ENCODE measurements at places on chromosomes 2 and 18.

- no peak for ATAC-seq
Observed at GRCh38 chr2:13539296-13539695, 822.6 kb downstream of the TRIB2 start.

- ATAC-seq, result no peak
Observed at GRCh38 chr18:37249171-37249886, 316.3 kb downstream of the CELF4 start.

GRCh38 chr18:45976566-45976965 is 9.4 kb upstream of the EPG5 start:
- no peak for ATAC-seq

- no peak for ATAC-seq
Observed at GRCh38 chr18:79600141-79600540, 79.5 kb upstream of the CTDP1 start.

DNA sequence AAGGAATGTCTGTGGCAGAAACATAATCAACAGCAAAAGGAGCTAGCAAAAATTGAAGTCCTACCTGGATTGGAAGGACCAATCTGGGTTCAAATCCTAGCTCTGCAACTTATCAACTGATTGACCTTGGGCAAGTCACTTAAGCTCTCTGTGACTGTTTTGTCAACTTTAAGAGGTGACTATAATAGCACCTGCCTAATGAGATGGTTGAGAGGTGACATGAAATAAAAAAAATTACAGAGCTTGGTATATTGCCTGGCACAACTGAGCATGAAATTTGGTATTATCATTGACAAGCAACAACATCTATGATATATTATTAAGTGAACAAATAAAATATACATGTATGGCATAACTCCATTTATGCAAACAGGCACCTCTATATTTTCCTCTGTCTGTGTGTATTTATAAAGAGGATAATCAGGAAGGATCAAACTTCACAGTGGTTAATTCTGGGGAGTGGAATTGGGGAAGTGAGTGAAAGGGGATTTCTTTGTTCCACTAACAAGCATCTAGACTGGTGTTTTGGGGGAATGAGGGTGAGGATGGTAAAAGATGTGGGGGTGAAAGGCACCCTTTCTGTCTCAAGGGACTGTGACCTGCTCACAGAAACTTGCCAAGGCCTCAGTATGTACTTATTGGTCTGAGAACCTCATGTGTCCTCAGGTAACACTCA is 132.8 kb upstream of the SERTAD2 start:
- no peak for ATAC-seq

DNA sequence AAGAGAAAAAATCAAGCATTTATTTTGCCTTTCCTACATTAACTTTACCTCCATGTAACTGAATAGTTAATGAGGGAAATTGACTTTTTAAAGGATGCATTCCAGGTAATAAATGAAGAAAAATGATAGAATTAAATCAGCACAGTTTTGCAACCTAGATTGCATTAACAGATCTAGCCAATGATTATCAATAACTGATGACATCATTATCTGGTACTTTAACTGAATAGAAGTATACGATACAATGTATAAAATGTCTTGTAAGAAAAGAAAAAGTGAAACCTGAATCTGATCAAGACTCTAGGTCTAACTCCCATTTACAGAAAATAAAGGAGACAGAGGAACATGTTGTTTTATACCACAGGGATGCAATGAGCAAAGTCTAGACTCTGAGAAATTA is 126.0 kb upstream of the XPO1 start:
- no peak for ATAC-seq

DNA sequence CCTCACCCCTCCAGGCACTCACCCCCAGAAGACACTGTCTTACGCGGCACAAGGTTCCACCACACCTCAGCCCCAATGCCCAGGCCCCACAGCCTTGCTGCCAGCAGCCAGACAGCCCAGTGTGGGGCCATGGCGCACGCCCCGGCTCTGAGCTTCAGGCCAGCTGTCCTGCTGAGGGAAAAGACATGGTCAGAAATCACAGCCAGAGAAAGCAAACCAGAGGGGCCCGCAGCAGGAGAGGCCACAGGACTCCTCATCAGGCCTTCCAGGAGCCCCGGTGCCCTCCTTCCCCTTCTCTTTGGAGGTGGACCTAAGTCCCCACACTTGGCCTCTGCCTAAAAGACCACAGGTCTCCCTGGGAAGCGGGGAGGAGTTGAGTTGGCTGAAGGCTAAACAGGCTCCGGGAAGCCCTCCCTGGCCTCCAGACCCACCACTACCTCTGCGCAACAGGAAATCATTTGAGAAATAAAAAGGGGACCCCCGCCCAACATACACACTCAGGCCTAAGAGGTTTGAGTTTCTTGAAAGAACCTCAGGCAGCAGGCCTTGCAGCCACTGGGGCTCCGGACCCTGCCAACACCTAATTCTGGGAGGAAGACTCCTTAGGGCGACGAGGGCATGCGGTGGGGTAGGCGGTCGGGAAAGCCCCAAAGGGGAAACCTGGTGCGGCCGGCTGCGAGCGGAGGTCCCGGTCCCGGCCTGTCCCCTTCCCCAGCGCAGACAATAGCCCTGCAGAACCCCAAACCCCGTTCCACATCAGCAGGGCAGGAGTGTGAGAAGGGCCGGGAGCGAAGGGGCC is 1.9 kb downstream of the SEMA4C start:
- ATAC-seq, result no peak

DNA sequence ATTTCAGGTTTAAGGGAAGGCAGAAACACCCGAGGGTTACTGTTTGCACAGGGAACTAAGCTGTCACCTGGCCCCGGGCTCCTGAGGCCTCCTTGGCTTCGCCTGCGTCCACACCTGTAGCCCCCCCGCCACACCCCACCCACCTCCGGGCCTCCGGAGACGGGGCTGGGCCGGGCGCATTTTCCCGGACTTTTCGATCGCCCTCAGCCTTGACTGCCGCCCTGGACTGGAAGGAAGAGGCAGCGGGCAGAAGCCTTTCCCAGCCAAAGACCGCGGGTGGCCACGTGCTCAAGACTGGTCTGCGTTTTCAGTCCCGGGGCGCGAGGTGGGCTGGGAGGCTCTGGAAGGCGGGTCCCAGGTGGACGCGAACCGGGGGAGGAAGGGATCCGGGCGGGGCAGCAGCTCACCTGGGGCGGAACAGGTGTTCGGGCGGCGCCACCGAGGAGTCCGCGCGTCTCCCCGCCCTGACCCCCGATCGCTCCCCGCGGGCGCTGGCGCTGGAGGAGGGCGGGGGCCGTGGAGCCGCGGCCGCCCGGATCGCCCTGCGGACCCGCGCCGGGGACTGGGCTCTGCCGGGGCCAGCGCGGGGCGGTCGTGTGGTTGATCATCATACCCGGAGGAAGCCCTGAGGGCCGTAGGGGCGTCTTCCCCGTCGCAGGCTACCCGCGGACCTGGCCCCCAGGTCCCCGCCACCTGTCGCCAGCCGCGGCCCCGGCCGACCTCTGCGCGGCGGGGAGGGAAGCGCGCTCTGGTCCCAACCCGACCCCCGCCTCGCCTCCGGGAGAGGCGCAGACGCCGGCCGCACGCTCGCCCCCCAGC is 3.2 kb downstream of the ID2 start:
- ATAC-seq, result peak; percentile 7

DNA sequence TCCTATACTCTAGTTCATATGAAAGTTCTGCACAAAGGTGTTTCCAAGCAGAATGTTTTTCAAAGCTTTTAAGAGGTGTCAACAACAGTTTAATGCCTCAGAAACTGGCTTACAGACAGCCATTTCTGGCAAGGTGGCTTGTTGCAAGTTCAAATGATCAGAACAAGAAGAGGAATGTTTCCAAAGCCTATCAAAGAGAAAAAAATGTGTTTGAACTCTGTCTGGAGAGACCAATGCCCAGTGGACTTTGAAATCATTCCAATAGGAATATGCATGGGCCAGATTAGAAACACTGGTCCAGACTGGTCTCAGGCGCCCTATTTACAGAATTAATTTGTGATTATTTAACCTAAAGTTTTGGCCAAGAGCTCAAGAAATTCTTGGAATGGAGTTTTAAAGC is 106.2 kb downstream of the CPS1 start:
- ATAC-seq, result no peak

DNA sequence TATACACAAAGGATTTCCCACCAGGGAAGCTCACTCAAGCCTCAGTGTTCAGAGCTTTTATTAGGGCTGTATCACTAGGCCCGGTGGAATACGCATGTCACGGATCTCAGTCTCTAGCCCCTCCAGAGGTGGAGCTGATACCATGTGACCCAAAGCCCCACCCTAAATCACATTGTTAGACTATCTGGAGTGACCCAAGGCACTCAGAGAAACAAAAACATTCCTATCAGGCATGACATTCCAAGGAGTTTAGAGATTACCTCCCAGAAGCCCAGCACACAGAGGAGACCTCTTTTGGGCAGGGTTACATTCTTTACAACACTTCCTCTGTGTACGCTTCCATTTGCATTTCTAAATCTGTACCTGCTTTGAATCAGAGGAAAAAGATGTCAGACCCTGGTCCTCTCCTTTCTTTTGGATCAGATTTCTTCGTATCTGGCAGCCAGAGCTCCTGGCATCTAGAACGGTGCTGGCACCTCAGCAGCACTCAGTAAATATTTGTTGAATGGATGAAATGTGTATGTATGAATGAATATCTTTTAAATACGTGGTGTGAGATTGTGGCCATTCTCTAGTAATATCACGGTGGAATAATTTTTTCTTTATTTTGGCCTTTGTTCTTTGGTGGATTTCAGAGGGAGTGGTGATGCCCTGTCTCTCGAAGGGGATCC is 37.7 kb upstream of the SMAD2 start:
- ATAC-seq, result no peak

DNA sequence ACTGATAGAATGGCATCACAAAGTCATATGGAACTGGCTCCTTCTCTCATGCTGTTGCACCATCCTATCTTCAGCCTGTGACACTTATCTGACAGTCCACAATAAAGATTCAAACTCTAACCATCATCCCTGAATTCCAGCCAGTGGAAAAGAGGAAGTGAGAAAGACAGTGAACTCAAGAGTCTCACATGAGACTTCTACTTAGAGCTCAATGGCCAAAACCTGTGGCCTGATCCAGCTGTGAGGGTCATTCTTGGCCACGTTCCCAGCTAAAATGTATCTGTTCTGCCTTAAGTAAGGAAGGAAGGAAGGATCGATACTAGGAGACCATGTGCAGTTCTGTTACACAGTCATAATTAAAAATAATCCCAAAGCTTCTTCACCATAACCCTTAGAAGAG is 73.6 kb downstream of the RND3 start:
- ATAC-seq, result no peak

GRCh38 chr2:162233197-162233596 is 10.0 kb downstream of the FAP start:
- no peak for ATAC-seq

- ATAC-seq, result no peak
Observed at GRCh38 chr2:28678944-28679343, 72.7 kb upstream of the PPP1CB start.

- ATAC-seq, result no peak
Observed at GRCh38 chr2:104577143-104577542, 276.8 kb upstream of the POU3F3 start.

- ATAC-seq, result no peak
Observed at GRCh38 chr2:150482111-150482510, 5.4 kb downstream of the RND3 start.

DNA sequence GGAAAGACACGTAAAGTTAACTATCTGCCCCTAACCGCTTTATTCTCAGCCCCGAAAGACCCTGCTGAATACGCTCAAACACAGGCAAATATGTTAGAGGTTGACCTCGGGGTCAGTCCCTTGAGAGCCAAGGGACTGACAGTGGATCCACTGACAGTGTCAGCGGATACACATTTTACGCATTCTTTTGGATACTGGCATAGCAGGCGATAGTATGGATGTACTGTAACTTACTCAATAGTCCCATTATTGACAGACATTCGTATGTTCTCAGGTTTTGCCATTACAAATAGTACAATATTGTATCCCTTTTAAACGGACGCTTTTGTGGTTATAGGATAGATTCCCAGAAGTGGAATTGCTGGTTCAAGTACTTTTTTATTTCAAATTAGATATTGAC is 13.4 kb downstream of the ATP6V1B1 start:
- ATAC-seq, result no peak

DNA sequence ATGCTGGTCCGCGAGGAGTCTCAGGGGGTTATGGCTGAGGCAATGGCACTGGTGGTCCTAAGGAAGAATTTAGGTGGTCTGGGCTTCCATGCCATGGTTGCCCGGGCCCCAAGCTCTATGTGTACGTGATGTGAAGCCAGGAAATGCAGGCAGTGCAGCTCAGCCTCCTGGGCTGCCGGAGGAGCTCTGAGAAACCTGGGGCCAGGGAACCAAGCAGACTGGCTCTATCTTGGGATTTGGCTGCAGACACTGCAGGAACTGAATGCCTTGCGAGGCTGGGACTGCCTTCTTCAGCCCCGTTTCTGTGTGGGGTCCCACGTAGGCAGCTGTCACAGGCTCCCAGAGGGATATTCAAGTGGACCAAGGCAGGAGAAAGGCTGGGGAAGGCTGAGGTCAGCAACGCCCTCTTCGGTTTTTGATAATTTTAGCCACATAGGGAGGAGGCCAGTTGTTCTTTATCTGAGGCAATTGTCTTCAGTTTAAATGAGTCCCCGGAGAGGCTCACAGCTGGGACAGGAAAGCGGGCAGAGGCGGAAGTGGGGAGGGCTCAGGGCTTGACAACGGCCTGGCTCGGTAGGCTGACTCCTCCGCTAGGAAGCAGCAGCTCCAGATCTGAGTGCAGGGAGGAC is 77.7 kb downstream of the RHOB start:
- no peak for ATAC-seq

- no peak for ATAC-seq
Observed at GRCh38 chr18:79853993-79854364, 56.2 kb downstream of the KCNG2 start.

Data from motor neuron (in vitro differentiated cells).